Subcutaneous preadipocyte (primary cell): ENCODE measurements at places on chromosomes 12 and 14. TPM values are rescaled to one million over a fixed set of nuclear protein-coding genes. Genes with fewer than 3 reads are reported as not detected.

The C3AR1 gene
- under 0.01 and 0.20 TPM in 2 replicates for total RNA-seq

The PDZRN4 gene
- not detected in 2 replicates for total RNA-seq

The TMEM229B gene
- 0.20 and 0.37 TPM in 2 replicates for total RNA-seq

The KRT71 gene
- not detected in 2 replicates for total RNA-seq

The SYNE2 gene
- 9.2 and 11.0 TPM in 2 replicates for total RNA-seq

The YARS2 gene
- total RNA-seq, result 35.6 and 38.5 TPM in 2 replicates

The PROX2 gene
- total RNA-seq, result not detected in 2 replicates

The RHOJ gene
- total RNA-seq, result under 0.01 and 1.1 TPM in 2 replicates

The CLEC1B gene
- not detected in 2 replicates for total RNA-seq

The SYT1 gene
- total RNA-seq, result under 0.01 and 1.4 TPM in 2 replicates

The EPYC gene
- total RNA-seq, result not detected in 2 replicates

The AKT1 gene
- total RNA-seq, result 158 and 182 TPM in 2 replicates

The RBP5 gene
- total RNA-seq, result not detected in 2 replicates

The MUCL1 gene
- total RNA-seq, result not detected in 2 replicates

The RAD9B gene
- total RNA-seq, result 0.37 and 0.59 TPM in 2 replicates

The PIWIL1 gene
- total RNA-seq, result not detected in 2 replicates

The SMARCD1 gene
- 41.5 and 55.1 TPM in 2 replicates for total RNA-seq

The SLC7A7 gene
- 0.73 and 1.2 TPM in 2 replicates for total RNA-seq

The CCDC88C gene
- under 0.01 TPM in 1 of 2 replicates, not detected in the other for total RNA-seq

The ADAM21 gene
- total RNA-seq, result 0.37 and 0.39 TPM in 2 replicates

The FLRT2 gene
- 31.7 and 34.2 TPM in 2 replicates for total RNA-seq

The SLC5A8 gene
- not detected in 2 replicates for total RNA-seq

The ANHX gene
- not detected in 2 replicates for total RNA-seq

The IAPP gene
- total RNA-seq, result not detected in 2 replicates

The EXOC3L4 gene
- total RNA-seq, result not detected in 2 replicates

The CLEC9A gene
- total RNA-seq, result not detected in 2 replicates

The SLC24A4 gene
- under 0.01 TPM in 1 of 2 replicates, not detected in the other for total RNA-seq

The NUAK1 gene
- 0.73 and 1.6 TPM in 2 replicates for total RNA-seq

The SLC17A8 gene
- total RNA-seq, result under 0.01 TPM in 1 of 2 replicates, not detected in the other

The TSPAN19 gene
- total RNA-seq, result under 0.01 and 0.39 TPM in 2 replicates

The CEBPE gene
- total RNA-seq, result not detected in 2 replicates

The ARHGAP9 gene
- under 0.01 TPM in 1 of 2 replicates, not detected in the other for total RNA-seq

The DDX24 gene
- total RNA-seq, result 91.5 and 106 TPM in 2 replicates

The MANSC1 gene
- 2.2 and 3.3 TPM in 2 replicates for total RNA-seq

The POTEM gene
- not detected in 2 replicates for total RNA-seq

The DENND5B gene
- 8.8 and 9.6 TPM in 2 replicates for total RNA-seq

The DTX3 gene
- total RNA-seq, result 0.78 and 3.7 TPM in 2 replicates

The IL26 gene
- total RNA-seq, result not detected in 2 replicates

The CCDC175 gene
- not detected in 2 replicates for total RNA-seq

The AVPR1A gene
- 0.37 TPM in 1 of 2 replicates, not detected in the other for total RNA-seq
